Cortex of kidney (tissue), 1 donor: ENCODE measurements at places on chromosomes 3 and 15.

DNA sequence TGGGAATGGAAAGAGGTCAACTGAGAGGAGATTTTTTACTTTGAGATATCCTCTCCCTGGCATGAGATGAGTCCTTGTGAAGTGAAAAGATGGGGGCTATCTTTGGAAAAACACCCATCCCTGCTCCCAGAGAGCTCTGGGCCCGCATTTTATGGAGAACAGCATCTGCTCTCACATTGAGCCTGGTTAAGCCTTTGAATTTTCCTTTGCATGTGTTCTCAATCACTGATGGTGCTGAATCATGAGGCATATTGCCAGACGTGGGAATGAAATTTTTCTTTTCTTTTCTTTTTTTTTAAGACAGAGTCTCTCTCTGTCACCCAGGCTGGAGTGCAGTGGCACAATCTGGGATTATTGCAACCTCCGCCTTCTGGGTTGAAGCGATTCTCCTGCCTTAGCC lies 24.4 kb downstream of the TMEM45A start:
- no peak for DNase-seq

DNA sequence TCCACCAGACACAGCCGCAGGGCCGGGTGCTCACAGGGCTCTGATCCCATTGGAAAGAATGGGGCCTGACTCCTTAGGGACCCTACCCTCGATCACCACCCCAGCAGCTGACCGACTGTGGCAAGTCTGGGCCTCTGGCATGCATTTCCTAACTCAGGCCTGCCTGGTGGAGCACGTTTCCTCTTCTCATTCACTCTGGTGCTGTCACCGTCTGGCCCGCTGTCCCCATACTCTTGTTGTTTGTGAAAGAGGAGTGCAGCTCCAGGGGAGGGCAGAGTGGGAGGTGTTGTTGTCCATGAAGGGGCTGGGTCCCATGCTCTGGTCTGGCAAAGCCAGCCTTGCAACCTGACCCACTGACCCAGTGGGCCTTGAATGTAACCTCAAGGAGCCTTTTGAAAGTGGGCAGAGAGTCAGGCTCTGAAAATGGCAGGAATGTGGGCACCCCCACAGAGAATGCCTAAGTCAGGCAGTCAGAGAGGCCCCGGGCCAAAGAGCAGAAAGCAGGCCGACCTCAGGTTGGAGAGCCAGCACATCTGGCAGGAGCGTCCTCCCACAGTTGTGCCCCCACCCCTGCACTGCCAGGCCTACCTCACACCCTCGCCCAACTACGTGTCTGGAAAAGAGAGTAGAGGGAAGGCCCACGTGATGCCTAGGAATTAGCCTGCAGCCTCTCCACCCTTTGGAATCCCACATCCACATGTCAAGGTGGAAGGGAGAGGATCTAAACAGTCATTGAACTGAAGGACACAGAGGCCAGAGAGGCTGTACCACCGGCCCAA lies 10.9 kb downstream of the SEMA7A start:
- no peak for DNase-seq

GRCh38 chr3:123158330-123158729 lies 43.4 kb upstream of the SEC22A start:
- no peak for DNase-seq

GRCh38 chr3:175865724-175866123 lies 1006.6 kb downstream of the NAALADL2 start:
- DNase-seq, result no peak
